ENCODE measurements at places on chromosomes 4 and X.
A peak's percentile ranks its signal among the peaks of the same experiment; 100 is the strongest.

DNA sequence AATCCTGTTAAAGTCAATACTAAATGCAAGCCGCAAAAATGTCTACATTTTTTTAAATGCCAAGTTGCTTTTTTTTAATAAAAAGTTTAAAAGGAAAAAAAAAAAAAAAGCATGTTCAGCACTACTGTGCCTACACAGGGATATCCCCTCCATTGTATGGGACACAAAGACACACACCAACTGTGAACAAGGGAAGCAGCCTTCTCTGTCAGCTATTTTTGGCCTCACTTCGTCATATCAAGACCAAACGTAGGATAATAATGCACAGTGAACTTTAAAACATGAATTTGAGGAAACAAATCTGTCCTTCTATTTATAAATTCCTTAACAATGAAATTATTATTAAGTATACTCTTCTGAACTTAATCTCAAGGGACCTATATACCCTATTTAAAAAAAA, 4.4 kb downstream of the FBXW7 start:
- no peak for DNase-seq

- DNase-seq = no peak
Observed at GRCh38 chr4:154304679-154305078, 186.9 kb downstream of the DCHS2 start.

GRCh38 chr4:53913771-53914170, 150.6 kb downstream of the CHIC2 start:
- no peak for DNase-seq

DNA sequence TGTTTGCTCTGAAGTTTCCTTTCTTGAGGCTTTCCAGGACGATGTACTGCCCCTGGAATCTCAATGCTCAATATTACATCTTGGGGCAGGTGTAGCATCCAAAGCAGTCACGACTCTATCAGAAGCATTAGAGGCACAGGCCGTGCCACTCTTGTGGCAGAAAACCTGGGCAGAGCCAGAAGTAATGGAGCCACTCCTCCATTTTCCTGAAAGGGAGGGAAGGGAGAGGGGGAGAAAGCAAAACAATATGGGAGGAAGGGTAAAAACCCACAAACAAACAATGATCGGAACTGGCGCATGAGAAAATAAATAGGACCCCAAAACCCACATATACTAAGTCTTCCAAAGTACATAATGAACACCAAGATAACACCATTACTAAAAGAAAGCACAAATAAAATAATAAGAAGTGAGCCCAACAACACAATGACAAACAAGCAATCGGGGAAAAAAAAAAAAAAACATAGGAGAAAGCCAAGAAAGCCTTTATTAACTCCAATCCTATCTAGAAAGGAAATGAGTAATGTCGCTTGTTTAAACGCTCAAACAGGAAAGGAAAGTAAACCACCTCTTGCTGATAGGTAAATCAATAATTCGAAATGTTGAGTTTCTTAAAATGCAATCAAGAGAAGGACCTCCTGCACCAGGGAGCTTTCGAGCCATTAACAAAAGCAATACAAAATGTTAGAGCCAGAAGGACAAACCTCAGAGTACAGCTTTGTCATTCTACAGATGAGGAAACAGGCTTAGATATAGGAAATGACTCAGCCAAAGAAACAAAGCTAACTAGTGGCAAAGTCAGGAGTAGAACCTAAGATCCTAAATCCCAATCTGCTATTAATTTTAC, 117.4 kb downstream of the ATRX start:
- peak; percentile 3 for DNase-seq

GRCh38 chr4:7516773-7517144, 82.0 kb upstream of the PSAPL1 start:
- no peak for DNase-seq

DNA sequence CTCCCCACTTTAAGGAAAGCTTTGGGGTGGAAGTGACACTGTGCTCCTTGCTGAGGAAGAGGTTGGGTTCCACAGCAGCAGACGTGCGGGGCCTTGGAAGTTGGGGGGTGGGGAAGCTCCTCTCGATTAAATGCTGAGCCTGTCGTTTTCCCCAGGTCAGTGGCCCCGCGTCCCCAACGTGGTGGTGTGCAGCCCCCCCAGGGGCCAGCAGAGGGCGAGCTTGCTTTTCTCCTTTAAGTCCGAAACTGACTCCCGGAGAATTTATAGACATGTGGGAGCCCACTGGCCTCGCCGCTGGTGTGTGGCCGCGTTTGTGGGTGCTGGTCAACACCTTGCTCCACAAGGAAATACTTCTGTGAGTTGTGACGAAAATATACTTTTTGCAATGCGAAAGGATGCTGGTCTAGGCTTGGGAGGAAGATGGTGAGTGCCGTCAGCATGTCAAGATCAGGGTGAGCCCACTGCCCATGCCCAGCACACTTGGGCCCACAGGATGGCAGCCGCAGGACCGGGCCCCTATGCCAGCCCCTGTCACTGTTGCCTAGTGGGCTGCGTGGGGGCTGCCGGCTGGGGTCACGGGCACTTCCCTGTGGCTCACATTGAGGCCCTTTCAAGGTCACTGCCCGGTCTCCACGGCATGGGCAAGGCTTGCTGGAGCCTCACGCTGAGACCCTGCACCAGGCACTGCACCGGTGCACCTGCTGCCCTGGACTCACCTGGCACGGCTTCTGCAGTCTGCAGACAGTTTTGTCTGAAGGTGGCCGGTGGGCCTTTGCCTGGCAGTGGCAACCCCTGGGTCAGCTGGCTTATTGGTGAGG, 9.4 kb downstream of the UVSSA start:
- peak; percentile 34 for DNase-seq

GRCh38 chrX:111020283-111020682, 75.7 kb upstream of the PAK3 start:
- DNase-seq = no peak

DNA sequence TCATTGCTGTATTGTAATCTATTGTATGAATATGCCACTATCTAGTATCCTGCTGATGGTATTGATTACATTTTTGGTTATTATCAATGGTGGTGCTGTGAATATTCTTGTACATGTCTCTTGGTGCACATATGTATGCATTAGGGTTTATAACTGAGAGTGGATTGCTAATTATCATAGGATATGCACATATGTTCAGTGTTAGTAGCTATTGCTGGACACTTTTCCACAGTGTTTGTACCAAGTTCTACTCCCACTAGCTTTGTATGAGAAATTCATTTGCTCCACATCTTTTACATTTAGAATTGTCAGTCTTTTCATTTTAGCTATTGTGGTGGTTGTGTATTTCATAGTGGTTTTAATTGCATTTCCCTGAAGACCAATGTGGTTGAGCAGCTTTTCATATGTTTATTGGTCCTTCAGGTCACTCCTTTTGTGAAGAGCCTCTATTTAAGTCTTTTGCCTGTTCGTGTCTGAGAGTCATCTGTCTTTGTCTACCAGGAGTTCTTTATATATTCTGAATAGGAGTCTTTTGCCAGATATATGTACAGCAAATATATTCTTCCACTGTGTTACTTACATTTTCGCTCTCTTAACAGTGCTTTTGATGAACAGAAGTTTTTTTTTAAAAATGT, 87.1 kb downstream of the TBC1D19 start:
- no peak for DNase-seq

GRCh38 chr4:6948134-6948460, 38.5 kb downstream of the TBC1D14 start:
- no peak for DNase-seq

DNA sequence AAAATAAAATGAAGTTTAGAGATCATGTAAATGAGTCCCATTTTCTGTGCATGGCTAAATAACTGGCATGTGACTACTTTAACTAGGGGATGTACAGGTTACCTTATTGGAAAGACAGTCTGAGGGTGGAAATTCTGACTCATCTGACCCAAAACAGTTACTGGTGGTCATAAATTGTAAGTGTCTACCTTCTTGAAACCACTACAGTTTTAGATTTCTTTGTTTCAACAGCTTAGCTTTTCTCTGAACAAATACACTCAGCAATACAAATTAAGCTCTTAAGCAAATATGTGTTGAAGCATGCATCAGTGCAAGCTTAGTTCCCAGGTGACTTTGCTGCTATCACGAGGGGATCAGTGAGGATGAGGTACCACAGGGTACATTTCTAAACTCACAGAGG, 60.7 kb upstream of the PGM2 start:
- no peak for DNase-seq

DNA sequence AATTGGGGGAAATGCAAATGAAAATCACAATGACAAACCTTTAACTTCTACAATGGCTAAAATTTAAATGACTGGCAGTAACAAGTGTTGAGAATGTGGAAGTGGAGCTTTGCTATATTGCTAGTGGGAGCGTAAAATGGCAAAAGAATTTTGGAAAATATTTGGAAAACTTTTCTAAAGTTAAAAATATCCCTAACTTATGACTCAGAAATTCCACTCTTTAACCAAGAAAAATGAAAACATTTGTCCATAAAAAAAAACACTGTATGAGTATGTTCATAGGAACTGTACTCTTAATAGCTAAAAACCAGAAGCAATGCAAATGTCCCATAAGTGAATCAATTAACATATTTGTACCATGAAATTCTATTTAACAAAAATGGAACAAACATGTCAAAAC, 3.6 kb downstream of the TBCK start:
- peak; percentile 64 for DNase-seq

DNA sequence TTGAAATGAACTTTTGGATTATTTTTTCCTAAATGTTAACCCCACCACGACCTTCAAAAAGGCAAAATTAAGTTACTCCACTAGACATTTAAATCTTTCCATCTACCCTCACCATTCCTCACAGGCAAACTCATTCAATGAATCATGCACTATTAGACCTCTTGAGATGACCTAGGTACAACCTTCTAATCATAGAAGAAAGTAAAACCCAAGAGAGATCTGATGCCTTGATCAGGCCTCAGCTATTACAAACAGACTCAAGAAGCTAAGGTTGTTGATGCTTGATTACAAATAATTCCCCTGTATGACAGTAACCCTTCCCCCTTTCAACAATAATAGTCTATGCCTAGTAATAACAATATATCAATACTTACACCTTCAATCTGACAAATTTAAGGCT, 18.9 kb downstream of the TAPT1 start:
- no peak for DNase-seq

GRCh38 chr4:38716256-38716655, 52.3 kb downstream of the KLF3 start:
- DNase-seq = no peak

DNA sequence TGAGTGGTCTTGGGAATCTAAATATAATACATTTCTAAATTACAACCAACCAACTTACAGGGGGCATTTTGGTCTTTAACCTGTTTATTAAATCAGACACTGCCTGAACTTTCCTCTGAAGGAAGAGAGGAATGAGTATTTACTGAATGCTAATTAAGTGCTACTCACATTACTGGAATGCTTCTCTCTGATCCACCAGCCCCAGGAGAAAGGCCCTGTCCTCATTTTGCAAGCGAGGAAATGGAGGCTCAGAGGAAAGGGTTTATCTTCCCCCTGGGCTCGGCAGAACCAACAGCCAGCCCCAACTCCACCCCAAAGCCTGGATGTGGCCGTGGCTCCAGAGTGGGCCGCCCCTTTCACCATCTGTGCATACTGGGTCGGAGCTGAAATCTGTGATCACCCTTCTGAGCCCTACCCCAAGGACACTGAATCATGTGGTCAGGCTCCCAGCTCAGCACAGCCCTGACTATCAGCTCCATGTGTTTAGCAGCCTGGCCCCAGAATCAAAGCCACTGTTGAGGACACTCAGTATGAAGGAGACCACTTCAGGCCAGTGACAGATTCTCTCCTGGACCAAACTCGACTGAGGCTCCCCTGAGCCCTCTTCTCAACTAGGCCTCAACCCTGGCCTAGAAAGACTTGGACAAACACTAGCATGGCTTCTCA, 56.7 kb upstream of the ENPP6 start:
- peak; percentile 53 for DNase-seq

DNA sequence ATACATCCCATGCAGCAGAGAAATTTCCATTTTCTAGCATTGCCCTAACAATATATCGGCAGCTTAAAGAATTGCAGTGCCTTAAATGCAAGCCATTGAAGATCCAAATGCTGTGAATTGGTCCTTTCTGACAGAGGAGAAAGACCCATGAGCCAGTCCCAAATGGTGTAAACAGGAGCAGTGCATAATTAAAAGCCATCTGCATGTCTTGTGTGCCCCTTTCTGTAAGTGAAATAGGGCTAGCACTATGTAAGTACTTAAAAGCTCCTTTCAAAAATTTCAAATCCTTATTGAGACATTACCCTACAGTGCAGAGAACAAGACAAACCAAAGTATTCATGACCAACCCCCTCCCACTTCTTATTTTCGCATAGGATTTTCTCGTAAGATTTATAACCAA, 108.7 kb upstream of the LCORL start:
- no peak for DNase-seq

GRCh38 chr4:145154573-145154972, 25.8 kb downstream of the OTUD4 start:
- no peak for DNase-seq

DNA sequence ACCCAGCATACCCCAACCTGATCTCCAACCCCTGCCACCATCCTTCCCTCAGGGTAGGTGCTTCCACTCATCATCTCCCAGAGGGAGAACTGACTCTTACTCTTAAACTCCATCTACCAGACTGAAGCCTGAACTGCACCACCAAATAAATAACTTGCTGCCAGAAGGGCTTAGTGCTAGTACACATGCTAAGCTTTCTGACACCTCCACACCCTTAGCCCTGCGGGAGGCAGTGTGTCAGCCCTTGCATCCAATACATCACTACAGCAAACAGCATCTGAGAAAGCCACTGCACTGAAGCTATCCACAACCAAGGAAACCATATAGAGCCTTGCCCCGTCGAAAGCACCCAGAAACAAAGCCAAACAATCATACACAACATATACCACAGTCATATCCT, 68.6 kb upstream of the MCF2 start:
- no peak for DNase-seq

- DNase-seq = peak; percentile 63
Observed at GRCh38 chr4:48939785-48940184, 33.2 kb upstream of the OCIAD2 start.

- no peak for DNase-seq
Observed at GRCh38 chr4:6374575-6374974, 97.8 kb downstream of the PPP2R2C start.

DNA sequence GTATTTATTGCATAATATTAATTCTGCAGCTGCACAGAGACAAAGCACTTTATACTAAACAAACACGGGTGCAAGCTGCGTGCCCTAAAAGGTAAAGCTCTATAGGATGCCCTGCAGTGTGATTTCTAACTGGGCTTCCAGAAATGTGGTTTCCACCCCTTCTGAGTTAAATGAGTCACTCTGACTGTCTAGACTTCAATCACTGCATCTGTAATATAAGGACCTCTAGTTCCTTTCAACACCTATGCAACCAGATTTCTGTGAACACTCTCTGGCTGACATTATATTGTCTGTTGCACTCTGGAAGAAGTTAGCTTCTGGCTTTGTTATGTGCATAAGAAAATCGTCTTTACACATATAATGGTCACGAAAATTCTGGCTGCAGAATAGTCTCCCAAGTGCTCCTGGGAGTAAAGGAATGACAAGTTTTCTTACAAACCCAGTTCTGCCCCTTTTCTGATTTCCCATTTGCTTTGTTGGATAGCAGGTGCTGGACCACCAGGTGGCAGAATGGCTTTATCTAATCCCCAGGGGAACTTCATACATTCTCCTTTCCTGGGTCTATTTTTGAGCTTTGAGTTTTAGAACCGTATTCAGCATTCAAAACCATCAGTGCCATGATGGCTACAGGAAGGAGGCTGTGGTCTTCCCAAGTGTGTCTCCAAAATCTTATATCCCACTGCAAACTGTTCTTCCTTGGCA, 842.2 kb downstream of the STIM2 start:
- DNase-seq = no peak

- DNase-seq = no peak
Observed at GRCh38 chr4:54496412-54496811, 161.3 kb upstream of the KIT start.

Measured in fibroblast of gingiva (primary cell).